ENCODE measurements at places on chromosomes 11 and 22. TPM values are rescaled to one million over a fixed set of nuclear protein-coding genes. Genes with fewer than 3 reads are reported as not detected.

The VSTM5 gene
- total RNA-seq: 0.09 TPM

The YPEL4 gene
- 0.11 TPM for total RNA-seq

The NRGN gene
- 0.11 TPM for total RNA-seq

The CD3E gene
- not detected for total RNA-seq

Data from dermis lymphatic vessel endothelial cell (primary cell).